ENCODE measurements at places on chromosomes 11 and 22.

GRCh38 chr11:10838083-10838482, 19.8 kb downstream of the ZBED5 start:
- DNase-seq = no peak

- peak; percentile 95 for DNase-seq
Observed at GRCh38 chr11:112770487-112770886, 190.7 kb upstream of the NCAM1 start.

GRCh38 chr22:24091551-24092420, 80.7 kb downstream of the CABIN1 start:
- DNase-seq = no peak

DNA sequence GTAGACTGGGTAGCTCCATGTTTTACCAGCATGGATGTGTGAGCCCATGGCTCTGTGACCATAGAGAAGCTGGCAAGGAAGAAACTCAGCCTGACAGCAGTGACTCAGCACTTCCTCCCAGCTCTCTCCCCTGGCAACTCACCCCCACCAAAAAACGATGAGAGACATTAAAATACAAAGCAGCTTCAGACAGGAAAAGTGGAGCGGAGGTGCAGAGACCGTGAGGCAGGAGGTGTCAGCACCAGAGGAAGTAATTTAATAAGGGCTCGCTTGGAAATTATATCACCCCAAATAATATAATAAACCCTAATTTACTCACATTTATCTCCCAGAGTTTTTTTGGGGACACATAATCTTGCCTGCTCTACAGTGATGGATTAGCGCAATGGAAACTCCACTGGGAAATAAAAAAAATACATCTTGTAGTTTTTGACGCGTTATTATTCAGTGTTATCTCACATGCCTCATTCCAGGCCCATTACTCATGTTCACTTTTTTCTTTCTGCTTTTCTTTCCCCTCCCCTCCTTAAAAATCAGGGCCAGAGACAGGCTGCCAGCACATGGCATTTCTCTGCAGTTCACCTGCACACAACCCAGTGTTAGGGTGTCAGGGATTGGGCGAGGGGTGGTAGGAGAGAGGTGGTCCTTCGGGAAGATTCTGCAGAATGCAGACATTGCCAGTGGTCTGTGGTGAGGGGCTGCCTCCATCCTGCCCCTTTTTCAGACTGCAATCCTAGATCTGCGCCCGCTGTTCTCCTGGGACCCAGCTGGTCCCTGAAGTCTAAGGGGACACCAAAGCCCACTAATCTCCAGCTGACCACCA, 170.8 kb downstream of the BUD13 start:
- peak; percentile 43 for DNase-seq

- DNase-seq = no peak
Observed at GRCh38 chr11:14768526-14769188, 123.4 kb downstream of the CYP2R1 start.

DNA sequence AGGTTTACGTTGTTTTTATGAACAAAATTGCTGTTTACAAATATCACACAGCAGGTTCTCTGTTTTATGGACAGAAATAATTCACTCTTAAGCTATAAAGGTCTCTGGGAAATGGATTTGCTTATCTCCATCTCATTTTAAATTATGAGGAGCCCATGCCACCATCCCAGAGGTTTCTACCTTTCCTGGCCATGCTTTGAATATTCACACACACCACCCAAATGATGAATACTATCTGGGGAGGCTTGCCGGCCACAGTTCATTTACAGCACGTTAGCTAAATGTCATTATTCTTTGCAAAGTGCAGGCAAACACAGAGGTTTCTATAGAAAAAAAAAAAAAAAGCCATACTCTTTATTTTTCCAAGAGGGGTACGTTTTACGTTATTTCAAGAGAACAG, 1446.7 kb downstream of the FAM181B start:
- no peak for DNase-seq

- peak; percentile 59 for DNase-seq
Observed at GRCh38 chr11:93541884-93542810, 1.0 kb downstream of the SMCO4 start.

DNA sequence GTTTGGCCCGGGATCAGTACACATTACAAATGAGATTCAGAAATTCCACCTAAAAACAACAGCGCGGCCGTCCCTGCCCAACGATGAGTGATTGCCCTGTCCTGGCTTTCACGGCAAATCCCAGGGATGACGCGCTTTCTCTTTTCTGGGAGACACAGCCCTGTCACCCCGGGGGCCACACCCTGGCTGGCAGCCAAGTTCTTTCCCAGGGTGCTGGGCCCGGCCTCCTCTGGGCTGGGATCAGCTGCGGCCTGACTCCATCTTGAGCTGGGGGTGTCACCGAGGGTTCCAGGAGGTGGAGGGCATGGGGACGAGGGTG, 82.7 kb downstream of the FBLN1 start:
- no peak for DNase-seq

DNA sequence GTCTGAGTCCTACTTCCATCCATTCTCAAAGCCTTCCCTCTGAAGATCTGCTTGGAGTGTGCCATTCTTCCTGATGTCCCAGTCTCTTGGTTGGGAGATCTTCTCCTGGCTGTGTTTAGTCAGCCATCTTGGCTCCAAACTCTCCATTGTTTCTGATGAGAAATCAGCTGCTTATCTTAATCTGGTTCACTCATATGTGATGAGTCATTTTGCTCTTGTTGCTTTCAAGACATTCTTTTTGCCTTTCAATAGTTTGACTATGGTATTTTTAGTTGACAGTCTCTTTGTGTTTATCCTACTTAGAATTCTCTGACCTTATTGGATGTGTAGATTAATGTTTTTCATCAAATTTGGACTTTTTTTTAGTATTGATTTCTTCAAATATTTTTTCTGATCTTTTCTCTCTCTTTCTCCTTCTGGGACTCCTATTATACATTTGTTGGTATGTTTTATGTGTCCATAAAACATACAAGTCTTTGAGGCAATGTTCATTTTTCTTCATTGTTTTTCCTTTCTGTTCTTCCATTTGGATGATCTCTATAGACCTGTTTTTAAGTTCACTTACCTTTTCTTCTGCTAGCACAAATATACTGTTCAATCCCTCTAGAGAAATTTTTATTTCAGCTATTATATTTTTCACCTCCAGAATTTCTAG, 77.2 kb upstream of the CLPB start:
- DNase-seq = no peak

DNA sequence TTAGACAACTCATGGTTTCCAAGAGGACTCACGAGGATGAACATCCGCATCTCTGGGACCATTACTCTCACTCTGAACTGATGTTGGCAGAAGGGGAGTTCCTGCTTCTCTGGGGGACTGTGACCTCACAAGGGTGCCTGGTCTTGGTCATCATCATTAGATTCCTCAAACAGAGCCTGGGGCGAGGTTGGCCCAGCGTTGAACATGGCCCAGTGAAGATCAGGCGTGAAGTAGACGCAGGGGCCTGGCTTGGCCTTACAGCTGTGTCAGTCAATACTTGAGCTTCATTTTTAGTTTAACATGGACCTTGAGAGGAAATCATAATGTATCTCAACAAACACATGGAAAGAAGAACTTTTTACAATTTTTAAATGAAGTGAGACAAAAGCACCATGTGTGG, 617.1 kb downstream of the BRD1 start:
- DNase-seq = no peak

GRCh38 chr11:13214276-13214675, 63.3 kb upstream of the BMAL1 start:
- no peak for DNase-seq

GRCh38 chr11:17798716-17799115, 64.1 kb downstream of the KCNC1 start:
- DNase-seq = no peak

DNA sequence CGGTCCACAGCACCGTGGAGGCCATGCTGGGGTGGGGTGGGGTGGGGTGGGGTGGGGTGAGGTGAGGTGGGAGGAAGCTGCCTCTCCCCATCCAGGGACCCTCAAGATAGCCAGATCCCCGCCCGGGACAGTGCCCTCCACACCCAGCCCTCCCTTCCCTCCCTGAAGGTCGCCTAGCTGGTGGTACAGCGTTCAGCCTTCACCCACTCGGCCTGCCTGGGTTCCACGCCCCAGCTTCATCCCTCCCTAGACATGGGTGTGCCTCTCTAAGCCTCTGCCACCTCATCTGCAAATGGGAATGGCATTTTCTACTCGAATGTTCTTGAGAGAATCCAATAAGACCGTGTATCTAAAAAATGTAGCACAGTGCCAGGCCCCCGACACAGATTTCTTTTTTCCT, 17.8 kb downstream of the KCTD17 start:
- no peak for DNase-seq

- no peak for DNase-seq
Observed at GRCh38 chr11:33027233-33027632, 11.6 kb downstream of the DEPDC7 start.

- peak; percentile 71 for DNase-seq
Observed at GRCh38 chr11:122100037-122100755, 15.8 kb downstream of the BLID start.

DNA sequence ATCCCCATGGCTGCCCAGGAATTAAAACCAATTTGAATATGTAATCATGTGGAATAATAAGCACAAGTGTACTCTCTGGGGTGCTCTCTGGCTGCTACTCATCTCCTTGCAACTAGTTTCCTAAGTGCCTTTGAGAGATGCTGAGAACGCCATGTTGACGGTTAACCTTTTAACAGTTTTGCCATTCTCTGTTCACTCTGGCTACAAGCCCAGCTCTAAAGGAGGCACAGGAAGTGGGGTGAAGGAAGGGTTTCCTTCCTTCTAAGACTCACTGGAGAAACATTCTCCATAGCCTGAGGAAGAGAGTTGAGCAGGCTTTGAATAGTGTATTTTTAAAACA, 122.0 kb upstream of the ZC3H12C start:
- peak; percentile 66 for DNase-seq

DNA sequence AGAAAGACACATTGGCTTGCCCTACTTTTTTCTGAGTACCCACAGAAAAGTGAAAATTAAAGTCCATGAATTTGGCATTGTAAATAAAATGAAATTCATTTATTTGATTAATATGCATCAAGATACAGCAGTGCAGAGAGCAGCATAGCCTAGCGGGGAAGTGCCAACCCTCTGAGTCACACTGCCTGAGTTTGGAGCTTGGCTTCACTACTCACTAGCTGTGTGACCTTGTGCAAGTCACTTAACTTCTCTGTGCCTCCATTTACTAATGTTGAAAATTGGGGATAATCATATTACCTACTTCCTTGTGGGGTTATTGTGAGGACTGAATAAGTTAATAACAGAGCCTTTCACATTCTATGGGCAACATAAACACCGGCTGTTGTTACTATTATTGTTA, 111.5 kb upstream of the CSNK2A3 start:
- DNase-seq = no peak

DNA sequence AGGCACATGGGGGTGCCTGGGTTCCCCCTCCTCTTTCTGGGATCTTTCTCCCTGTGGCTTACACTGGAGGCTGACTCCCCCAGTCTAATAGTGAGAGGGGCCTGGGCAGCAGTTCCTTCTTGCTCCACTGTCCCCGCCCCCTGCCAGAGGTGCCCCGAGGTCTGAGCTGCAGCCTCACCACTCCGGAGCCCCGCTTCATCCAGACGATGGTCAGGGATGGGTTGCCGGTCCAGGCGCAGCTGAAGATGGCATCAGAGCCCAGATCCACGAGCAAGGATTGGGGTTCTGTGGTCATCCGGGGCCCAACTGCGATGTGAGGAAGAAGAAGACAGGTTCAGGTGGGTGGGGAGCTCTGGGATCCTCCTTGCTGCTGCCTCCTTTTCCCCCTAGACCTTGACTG, 91.1 kb downstream of the ST3GAL4 start:
- DNase-seq = no peak

DNA sequence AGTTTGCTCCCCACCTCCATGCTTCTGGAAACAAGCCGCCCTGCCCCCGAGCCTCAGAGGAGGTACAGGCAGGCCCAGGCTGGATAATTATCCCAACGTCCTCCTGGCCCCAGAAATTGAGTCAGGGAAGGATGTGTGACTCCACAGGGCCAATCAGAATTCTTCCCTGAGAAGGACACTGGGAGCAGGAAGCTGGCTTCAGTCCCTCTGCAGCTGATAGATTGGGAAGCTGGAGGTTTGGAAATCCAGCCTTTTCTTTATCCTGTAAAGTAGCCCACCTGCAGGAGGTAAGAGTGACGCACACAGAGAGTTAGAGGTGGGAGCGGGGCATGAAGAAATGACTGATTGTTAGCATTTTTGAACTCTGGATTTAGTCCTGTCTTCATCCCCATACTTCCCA, 97.5 kb upstream of the CD82 start:
- DNase-seq = no peak

DNA sequence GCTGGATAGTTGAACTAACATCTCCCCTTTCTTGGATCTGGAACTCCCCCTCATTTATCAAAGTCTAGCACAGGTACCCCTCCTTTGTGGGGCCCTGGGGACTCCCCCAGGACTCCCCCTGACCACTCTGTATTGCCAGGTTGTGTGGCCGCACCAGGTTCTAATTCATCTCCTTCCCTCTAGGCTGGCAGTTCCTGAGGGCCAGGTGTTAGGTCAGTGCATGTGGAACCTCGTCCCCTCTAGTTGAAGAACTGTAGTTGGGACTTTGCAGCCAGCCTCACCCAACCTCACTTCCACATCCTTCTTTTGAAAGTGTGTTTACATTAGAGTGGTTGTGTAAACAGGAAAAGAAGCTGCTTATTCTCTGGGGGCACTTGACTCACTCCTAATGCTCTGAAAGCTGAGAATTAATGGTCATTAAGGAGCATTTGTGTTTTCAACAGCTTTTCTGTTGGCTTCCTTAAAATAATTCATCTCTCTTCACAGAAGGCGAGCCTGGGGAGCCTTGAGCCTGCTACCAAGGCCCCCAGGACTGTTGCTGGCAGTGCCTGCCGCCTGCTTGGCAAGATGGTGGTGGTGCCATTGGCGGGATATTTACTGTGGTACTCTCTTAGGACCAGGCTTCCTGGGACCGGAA, 11.8 kb downstream of the UPB1 start:
- no peak for DNase-seq

DNA sequence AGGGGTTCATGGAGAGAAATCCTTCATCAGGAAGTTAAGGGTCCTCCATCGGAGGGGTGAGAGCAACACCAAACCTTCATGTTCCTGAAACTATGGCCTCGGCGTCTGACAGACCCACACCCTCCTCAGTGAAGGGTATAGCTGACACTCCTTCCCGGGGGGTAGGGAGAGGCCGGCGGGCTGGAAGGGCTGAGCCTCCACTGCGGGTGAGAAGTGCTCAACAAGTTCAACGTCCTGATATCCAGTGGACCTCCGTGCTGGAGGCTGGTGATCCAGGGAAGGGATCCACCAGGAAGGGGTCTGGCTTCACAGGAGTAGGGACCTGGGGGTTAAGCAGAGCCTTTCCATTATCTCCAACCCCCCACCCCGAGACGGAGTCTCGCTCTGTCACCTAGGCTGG, 12.3 kb downstream of the CARS1 start:
- no peak for DNase-seq

- no peak for DNase-seq
Observed at GRCh38 chr11:126281245-126281644, 1.6 kb upstream of the TIRAP start.

DNA sequence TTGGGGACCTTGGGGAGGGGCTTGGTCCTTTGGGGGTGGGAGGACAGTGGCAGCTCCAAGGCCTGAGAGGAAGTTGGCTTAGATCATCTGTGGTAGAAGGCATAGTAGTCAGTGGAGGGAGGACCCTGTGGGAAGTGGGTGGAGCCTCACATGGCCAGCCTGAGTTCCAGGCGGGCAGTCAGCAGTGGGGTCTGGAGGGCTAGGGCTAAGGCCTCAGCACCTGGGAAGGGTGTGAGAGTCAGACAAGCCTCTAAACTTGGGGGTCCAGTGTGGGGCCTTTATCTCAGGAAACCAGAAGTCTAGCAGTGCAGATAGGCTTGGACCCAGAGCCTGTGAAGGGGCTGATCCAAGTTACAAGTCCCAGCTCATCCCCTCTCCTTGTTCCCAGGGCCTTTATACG, 4.0 kb downstream of the NLRX1 start:
- no peak for DNase-seq

- no peak for DNase-seq
Observed at GRCh38 chr11:3095712-3096361, 38.6 kb upstream of the CARS1 start.
